Smooth muscle cell of trachea (primary cell): ENCODE measurements at places on chromosomes 5 and 9. TPM values are rescaled to one million over a fixed set of nuclear protein-coding genes. Genes with fewer than 3 reads are reported as not detected.

The GDNF gene
- 0.29 and 1.2 TPM in 2 replicates for total RNA-seq

The ACTBL2 gene
- not detected in 2 replicates for total RNA-seq

The SLC6A19 gene
- total RNA-seq, result not detected in 2 replicates

The LHX2 gene
- not detected in 2 replicates for total RNA-seq

The GARIN3 gene
- total RNA-seq, result not detected in 2 replicates

The PCDHGA4 gene
- total RNA-seq, result 8.9 and 11.1 TPM in 2 replicates

The CAPSL gene
- not detected in 2 replicates for total RNA-seq

The CDX1 gene
- total RNA-seq, result 0.15 and 0.17 TPM in 2 replicates

The HTR4 gene
- not detected in 2 replicates for total RNA-seq

The IL7R gene
- total RNA-seq, result 1.3 and 2.2 TPM in 2 replicates

The PKD2L2 gene
- total RNA-seq, result not detected in 2 replicates

The CYSRT1 gene
- 0.44 and 1.7 TPM in 2 replicates for total RNA-seq

The SOX30 gene
- total RNA-seq, result under 0.01 TPM in 1 of 2 replicates, not detected in the other

The ANKS6 gene
- total RNA-seq, result 16.4 and 23.0 TPM in 2 replicates

The ENG gene
- 36.8 and 37.1 TPM in 2 replicates for total RNA-seq

The KCNIP1 gene
- total RNA-seq, result not detected in 2 replicates

The QRFP gene
- not detected in 2 replicates for total RNA-seq

The PNPLA7 gene
- total RNA-seq, result 1.3 and 2.0 TPM in 2 replicates

The WDR31 gene
- 2.3 and 4.0 TPM in 2 replicates for total RNA-seq

The SLC36A2 gene
- total RNA-seq, result not detected in 2 replicates

The TAF11L8 gene
- not detected in 2 replicates for total RNA-seq

The ABLIM3 gene
- 23.1 and 42.5 TPM in 2 replicates for total RNA-seq
